Suppressor macrophage treated with lipopolysaccharide for 4 hours (primary cell): ENCODE measurements at places on chromosomes 13 and 19.

- no peak for DNase-seq
Measured at GRCh38 chr19:47012617-47013016, 7.0 kb upstream of the NPAS1 start.

- DNase-seq: no peak
Measured at GRCh38 chr13:20579191-20579590, 12.2 kb downstream of the IFT88 start.

DNA sequence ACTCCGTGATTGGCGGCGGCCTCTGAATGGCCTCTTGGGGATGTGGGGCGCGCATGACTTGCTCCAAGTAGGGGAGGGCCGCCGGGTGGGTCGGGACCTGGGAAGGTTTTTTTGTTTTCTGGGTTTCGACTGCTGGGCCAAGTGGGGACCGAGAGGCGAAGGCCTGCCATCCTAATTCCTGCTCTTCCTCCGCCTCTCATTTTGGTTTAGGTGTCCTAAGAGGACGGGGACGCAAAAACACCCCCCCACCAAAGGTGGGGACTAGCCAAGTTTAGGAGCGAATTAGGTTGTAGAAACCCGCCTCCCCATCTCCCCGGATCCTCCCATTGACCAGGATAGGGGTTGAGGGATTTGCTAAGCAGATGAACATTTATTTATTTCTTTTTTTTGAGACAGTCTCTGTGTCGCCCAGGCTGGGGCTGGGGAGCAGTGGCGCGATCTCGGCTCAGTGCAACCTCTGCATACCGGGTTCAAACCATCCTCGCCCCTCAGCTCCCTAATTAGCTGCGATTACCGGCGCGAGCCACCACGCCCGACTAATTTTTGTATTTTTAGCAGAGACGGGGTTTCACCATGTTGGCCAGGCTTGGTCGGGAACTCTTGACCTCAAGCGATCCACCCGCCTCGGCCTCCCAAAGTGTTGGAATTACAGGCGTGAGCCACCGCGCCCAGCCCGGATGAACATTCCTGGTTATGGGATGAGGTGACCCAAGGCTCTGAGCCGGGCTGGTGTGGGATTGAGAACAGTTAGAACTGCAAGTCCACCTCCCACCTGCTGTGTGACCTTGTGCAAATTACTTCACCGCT is 838 bp downstream of the PPP2R1A start:
- DNase-seq: no peak

- DNase-seq: no peak
Measured at GRCh38 chr13:33135097-33135496, 118.9 kb downstream of the KL start.

DNA sequence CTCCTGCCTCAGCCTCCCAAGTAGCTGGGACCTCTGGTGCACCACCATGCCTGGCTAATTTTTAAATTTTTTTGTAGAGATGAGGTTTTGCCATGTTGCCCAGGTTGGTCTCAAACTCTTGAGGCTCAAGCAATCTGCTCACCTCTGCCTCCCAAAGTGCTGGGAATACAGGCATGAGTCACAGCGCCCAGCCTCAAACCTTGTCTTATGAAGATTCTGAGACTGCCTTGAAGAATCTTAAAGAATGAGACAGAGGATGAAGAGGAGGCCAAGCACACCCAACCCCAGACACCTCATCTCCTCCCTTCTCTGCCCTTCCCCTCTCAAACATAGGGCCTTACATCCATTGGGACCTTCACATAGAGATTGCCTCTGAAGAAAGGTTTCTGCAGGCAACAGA is 179.7 kb downstream of the ABCC4 start:
- no peak for DNase-seq

GRCh38 chr13:65864039-65864438 is 1366.1 kb downstream of the PCDH9 start:
- no peak for DNase-seq

DNA sequence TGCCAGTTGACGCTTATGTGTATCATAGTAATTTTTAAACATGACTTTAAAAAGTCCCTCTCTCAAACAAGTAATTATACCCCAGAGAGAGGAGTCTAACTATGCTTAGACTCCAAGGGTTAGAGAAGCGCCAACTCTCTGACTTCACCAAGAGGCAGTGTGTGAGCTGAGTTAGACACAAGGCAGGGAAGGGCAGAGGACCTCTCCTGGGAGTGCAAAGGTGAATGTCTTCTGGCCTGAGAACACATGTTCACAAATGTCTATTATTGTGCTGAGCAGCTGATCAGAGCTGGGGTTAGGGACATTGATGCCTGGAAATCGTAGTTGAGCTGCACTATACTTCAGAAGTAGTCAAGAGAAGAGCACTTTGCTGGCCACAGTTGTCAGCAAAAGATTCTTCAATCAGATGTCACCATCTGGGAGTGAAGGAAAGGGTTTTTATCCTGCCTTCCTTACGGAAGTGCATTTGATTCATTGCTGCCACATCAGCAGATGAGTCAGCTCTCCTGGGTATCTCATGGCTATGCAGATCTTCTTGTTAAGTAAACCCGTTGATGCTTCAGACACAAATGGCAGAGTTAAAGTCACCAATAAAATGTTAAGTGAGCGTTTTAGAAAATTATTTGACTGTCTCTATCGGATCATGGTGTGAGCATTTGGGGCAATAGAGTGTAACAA is 283.2 kb upstream of the ARGLU1 start:
- no peak for DNase-seq

DNA sequence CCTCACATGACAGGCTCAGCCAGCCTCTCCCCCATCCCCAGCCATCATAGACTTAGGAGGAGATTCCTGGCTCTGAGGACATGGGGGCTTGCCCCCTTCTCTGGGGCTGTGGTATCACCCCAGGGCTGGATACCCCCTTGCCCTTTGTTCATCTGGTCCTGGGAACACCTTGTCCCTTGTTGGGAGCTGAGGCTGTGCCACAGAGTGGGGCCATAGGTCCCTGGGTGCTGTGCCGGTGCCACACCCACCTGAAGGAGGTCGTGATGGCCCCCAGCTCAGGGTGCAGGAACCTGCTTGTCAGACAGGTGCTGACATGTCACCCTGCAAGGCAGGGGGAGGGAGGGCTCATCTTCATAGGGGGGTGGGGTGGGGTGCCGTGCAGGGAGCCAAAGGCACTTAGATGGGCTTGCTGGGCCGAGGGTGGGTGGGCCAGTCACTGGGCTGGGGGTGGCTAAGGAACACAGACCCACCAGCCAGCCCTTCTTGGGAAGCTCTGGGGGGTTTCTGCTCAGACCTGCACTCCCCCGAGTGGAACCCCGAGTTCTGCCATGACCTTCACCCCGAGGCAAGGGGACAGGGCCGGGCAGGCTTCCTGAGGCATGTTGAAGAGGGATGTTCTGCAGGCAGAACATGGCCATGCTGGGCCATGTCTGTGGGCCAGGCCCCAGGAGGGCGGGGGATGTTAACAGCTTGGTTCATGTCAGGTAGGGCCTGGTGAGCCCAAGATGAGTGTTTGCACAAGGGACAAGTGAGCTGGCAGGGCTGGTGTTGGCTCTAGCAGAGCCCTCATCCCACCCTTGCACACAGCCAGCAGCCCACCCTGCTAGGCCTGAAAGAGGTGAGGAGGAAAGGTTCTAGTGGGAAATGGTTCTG is 28.0 kb downstream of the TSSK6 start:
- no peak for DNase-seq

GRCh38 chr13:29743201-29743786 is 107.1 kb downstream of the UBL3 start:
- no peak for DNase-seq

DNA sequence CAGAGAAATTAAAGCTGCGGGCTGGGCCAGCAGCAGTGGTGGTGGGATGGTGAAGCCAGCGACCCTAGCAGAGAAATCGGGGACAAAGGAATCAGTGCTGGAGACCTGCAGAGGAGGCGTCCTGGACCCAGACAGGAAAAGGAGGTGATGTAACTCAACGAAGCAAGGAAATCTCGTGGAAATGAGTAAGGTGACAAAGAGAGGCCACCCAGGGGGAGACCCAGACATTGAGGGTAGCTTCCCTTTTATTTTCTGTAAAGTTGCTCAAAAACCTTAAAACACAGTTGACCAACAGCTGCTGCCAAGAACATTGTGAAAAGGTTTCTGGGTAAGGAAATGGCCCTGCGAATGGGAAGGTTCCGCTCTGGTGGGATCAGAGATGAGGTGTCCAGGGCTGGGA is 13.3 kb upstream of the RETN start:
- peak; percentile 90 for DNase-seq

- no peak for DNase-seq
Measured at GRCh38 chr19:17058236-17058635, 17.0 kb downstream of the HAUS8 start.

GRCh38 chr13:80754441-80754840 is 413.5 kb upstream of the SPRY2 start:
- no peak for DNase-seq

- no peak for DNase-seq
Measured at GRCh38 chr19:51572908-51573307, 1.8 kb downstream of the ZNF175 start.

GRCh38 chr19:17137417-17137816 is 61.8 kb downstream of the MYO9B start:
- no peak for DNase-seq

- no peak for DNase-seq
Measured at GRCh38 chr19:13094771-13095392, 7.8 kb downstream of the LYL1 start.

- no peak for DNase-seq
Measured at GRCh38 chr13:75760131-75761021, 124.2 kb downstream of the LMO7 start.

DNA sequence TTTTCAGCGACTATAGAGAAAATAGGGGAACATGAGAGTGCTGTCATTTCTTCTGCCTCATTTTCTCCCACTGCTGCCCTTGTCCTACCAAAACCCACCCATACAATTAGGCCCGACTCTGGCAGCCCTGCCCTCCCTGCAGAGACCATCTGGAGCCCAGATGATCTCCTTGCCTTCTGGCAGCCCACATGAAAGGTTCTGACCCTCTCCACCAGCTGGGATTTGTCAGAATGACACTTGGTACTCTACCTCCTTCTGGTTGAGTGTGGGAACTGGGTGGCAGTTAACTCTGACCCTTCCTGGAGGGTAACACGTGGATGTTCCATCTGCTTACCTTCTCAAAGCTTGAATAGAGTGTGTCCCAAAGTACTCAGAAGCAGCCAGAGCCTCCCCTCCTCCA is 21.0 kb upstream of the SIAH3 start:
- DNase-seq: no peak

GRCh38 chr13:73939071-73939380 is 195.2 kb downstream of the KLF12 start:
- no peak for DNase-seq

DNA sequence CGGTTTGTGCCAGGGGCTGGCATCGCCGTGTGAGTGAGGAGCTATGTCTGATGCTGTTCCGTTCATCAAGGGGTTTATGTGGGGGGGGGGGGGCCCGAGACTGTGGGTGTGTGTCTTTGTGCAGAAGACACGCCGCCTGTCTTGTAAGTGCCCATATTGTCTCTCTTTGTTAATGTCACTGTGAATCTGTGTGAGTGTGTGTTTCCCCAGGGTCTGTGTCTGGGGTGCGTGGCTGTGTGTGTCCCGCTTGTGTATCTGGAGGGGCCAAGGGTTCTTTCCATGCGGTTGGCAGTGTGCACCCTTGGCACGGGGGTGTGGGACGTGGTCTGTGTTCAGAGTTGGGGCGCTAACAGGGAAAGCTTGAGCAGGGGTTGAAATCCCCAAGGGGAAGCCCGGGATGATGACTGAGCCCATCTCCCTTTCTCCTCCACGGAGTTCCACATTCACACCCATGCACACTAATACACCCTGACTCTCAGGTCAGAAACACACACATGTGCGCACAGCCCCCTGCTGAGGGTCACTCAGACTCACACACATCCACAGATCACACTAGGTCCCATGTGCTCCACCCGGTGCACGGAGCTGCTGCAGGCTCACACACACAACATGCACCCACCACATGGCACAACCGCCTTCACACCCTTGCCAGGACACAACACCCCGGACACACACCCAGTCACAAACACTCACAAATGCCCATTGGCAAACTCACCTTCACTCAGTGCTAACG is 1.8 kb downstream of the NCAN start:
- DNase-seq: no peak

DNA sequence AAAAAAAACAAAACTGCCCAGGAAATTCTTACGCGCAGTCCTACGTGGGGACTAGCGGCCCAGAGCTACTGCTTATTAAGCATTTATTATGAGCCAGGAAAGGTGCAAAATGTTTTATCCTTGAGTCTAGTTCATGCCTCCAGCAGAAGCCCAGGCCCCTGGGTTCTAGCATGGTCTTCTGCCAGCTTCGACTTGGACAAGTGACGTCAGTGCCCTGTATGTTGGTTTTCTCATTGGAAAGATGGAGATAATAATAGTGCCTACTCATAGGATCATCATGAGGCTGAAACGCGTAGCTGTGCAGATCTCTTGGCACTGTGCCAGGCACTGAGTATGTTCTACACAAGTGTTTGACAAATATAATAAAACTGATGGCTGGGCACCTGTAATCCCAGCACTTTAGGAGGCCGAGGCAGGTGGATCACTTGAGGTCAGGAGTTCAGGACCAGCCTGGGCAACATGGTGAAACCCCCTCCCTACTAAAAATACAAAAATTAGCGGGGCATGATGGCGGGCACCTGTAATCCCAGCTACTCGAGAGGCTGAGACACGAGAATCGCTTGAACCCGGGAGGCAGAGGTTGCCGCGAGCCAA is 12.4 kb upstream of the SULT2B1 start:
- no peak for DNase-seq

- DNase-seq: no peak
Measured at GRCh38 chr13:75178436-75178835, 303.5 kb downstream of the TBC1D4 start.

GRCh38 chr19:17404621-17405249 is 695 bp downstream of the BST2 start:
- DNase-seq: no peak

GRCh38 chr13:37602733-37603381 is 4.3 kb upstream of the POSTN start:
- no peak for DNase-seq

DNA sequence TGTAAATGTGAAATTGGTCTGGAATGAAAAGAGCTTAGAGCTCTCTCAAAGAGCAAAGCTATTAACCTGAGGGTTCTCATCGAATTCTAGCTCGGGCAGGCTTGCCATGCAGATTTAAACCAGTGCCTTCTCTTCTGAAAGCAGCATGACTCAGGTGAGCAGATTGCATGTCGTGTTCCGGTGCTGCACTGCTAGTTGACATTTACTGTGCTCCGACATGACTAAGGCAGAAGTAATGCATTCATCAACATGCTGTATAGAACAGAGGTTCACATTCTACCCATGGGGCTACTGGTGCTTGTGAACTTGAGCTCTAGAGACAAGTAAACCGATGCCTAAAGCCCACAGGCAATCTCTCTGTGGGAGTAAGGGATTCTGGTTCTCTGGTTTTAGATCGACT is 947.7 kb downstream of the EFNB2 start:
- no peak for DNase-seq

DNA sequence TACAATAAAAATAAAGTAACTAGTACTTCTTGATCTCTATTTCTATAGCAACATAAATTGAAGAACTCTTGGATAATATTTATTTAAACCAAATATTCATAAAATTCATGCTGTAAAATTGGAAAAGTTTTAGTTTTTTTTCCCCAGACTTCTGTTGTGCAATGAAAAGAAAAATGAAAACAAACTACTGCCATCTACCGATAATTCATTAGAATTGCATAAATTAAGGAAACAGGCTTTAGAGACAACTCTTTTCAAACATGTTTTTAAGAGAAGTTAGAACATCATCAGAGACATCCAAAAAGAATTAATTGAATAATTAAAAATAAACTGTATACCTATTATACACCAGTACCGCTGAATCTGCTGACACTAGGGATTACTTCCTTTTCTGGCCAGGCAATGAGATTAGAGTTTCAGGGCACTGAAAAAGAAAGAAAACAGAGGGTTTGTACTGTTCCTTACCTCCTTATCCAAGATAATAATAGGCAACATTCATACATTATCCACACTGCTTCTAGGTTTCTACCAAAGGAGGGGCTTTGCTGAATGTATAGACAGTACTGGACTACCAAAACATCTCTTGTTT is 4.9 kb downstream of the CCDC122 start:
- DNase-seq: peak; percentile 42
